Activated CD8-positive, alpha-beta T cell treated with anti-CD3 and anti-CD28 coated beads, Interleukin-2, amount 10 ng/mL, durations not matched to agents 7 days and 5 days (primary cell): ENCODE measurements at places on chromosomes 11 and 22. TPM values are rescaled to one million over a fixed set of nuclear protein-coding genes. Genes with fewer than 3 reads are reported as not detected.
A peak's percentile ranks its signal among the peaks of the same experiment; 100 is the strongest.

Gene OPCML
- total RNA-seq = not detected

Gene CFAP68
- 17.8 TPM for total RNA-seq

Gene PATE4
- total RNA-seq = not detected

Gene CCDC87
- 0.55 TPM for total RNA-seq

Gene KCNJ11
- total RNA-seq = 4.2 TPM

Gene TSPAN32
- total RNA-seq = 39.7 TPM

Gene MS4A7
- total RNA-seq = not detected

DNA sequence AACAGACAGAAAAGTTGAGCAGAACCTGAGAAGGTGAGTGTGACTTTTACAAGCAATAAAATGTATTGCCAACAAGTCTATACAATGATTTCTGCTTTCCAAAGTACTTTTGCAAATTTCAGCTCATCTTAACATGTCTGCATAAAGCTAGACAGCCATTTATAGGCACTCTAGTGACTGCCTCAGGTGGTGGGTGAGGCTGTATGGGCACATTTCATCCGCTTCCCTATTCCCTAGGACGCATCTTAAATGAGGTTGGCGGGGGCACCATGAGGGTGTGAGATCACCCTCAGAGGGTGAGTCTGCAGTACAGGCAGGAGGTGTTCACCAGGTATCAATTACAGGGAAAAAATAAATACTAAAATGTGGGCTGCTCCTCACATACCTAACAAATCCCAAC lies 110.1 kb downstream of the ETS1 start:
- DNase-seq = no peak

DNA sequence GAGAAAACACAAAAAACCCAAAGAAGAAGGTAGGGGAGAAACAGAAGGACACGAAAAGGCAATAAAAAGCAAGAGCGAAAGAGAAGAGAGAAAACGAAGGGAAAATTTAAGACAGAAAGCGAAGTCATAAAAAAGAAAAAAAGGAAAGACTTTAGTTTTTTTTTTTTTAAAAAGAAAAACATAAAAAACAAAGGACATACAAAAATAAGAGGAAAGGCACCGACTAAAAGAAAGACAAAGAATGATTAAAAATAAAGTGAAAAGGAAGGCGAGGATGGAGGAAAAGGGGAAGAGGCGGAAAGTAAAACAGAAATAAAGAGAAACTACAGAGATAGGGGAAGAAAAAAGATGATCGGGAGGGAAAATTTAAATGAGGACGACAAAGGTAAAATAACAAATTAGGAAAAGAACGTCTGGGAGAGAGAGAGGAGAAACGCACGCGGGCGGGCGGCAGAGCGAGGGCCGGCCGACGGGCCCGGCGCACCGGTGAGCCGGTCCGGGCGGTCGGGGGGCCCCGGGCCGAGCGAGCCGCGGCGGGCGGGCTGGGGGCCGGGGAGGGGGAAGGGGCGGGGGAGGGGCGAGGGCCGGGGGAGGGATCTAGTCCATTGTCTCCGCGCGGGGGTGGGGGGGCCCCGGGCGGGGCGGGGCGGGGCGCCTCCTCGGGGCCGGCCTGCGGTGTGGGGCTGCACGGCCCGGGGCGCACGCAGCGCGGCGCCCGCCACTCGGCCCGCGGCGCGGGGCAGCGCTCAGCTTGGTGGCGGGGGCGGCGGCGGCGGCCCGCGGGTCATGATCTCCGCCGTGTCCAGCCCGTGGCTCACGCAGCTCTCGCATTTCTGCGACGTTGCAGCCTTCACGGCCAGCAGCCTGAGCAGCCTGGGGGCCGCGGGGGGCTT lies at the start of gene TBX1:
Gene TBX1, plus strand, starts transcription at position 721 of the 893 bp plus-strand sequence. Its CDS starts 66 bp downstream, at position 787.
- no peak for DNase-seq

DNA sequence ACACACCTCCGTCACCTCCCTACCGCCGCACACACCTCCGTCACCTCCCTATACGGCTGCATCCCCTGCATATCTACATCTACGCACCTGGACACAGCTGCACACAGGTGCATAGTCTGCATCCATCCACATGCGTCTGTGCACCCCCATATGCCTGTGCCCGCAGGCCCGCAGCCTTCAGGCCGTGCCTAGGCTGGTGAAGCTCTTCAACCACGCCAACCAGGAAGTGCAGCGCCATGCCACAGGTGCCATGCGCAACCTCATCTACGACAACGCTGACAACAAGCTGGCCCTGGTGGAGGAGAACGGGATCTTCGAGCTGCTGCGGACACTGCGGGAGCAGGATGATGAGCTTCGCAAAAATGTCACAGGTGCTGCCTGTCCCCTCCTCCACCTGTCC lies 4.8 kb downstream of the PKP3 start:
- DNase-seq = no peak

DNA sequence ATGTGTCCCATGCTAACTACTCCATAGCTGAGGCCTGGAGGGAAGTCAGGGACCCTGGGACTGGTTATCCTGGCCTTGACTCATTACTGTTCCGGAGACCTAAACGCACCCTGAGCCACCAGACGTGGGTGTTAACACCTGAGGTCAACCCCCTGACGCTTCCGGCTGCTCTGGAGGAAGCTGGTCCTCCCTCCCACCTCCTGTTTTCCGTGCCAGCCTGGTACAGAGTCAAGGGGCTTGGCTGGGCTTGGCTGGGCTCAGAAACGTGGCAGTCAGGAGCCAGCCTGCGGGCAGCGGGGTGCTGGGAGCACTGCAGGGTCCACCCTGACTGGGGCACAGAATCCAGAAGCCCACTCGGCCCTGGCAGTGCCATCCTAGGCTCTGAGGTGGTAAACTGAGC lies 2.6 kb downstream of the TMPRSS4 start:
- DNase-seq = no peak

- no peak for DNase-seq
These were observed 691.6 kb downstream of the NTM start for GRCh38 chr11:132062031-132062430.

GRCh38 chr22:46471901-46472721 lies 65.3 kb downstream of the CELSR1 start:
- no peak for DNase-seq

DNA sequence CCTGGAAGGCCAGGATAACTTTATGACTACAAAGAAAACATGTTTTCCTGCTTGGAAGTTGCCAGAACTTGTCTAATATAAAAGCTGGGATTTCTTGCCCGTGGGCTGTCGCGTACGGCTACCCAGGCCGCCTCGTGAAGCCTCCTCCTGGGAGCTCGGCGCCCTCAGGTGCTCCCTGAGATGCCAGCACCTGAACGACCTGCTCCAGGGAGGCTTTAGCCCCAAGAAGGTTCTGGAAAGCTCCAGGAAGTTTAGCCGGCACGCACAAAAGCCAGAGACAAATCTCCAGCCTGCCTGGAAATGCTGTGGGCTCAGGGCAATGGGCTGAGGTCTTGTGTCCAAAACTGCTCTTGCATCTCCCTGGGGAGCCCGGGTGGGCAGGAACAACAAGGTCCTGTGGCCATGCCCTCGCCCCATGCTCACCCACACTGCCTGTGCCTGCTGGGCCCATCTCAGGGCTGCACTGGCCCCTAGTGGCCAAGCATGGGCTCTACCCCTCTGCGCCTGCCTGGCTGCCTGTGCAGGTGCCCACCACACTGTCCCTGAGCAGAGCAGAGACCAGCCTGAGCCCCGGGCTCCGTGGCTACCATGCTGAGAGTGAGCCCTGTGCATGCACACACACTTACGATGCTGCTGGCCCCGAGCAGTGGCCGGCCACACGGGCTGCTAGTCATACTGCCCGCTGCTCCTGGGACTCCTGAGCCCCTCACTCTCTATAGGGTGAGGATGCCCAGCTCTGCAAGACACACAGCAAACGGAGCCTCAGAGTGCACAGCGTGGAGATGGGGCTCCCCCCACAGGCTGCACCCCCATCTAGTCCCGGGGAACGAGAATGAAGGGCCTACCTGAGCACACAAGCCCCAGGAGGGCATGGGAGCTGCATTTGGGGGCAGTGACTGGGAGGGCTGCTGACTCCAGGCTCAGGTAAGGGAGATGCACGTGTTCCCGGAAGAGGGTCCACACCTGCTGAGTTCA lies 4.9 kb upstream of the CELSR1 start:
- peak; percentile 76 for DNase-seq

DNA sequence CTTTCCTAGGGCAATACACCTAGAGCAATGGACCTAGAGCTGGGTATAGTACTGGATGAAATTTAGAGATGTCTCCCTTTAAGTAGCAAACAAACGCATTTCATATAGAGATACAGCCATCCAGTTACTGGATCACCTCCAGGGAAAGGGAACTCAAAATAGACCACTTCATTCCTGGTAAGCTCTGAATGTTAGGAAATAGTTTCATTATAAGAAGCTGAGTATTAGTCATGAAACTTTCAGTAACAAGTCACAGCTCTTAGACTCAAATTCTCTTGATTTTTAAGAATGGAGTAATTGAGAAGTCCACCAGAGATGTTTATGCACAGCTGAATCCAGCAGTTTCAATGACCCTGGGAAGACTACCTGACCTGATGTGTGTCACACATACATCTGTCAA lies 221.9 kb downstream of the FAM76B start:
- no peak for DNase-seq

DNA sequence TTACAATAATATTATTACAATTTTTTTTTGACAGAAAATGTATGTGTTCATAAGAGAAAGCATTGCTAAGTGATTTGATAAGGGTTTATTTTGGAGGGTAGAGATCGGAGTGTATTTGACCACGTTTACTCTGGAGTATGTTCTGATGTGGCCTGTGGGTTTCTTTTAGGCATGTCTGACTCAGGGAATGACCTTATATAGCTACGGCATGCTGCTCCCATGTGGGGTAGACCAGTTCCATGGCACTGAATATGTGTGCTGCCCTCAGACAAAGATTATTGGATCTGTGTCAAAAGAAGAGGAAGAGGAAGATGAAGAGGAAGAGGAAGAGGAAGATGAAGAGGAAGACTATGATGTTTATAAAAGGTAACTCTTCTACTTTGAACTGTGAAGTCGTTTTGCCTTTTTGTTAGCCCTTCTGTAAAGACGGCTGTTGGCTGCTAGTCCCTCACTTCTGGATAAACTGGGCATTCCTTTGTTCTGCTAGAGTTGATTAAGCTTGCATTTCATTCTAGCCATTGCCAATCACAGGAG lies 38.1 kb upstream of the ST14 start:
- peak; percentile 39 for DNase-seq

DNA sequence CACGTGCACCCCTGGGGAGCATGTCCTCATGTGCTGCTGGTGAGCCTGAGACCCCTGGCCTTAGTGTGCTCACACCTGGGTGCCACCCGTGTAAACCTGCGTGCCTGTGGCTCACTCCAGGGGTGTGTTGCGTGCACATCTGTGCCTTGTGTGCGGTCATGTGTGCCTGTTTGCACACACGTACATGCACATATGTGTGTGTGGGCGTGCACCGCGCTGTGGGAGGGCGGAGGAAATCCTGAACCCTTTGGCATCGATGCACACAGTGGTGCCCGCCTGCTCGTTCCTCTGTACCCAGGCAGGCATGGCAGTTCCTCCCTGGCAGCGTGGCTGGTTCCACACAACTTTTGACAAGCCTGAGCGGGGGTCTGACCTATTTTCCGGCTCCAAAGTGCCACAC lies 1181.9 kb downstream of the BRD1 start:
- no peak for DNase-seq

- DNase-seq = no peak
These were observed 79.5 kb downstream of the GAB2 start for GRCh38 chr11:78338138-78338537.

DNA sequence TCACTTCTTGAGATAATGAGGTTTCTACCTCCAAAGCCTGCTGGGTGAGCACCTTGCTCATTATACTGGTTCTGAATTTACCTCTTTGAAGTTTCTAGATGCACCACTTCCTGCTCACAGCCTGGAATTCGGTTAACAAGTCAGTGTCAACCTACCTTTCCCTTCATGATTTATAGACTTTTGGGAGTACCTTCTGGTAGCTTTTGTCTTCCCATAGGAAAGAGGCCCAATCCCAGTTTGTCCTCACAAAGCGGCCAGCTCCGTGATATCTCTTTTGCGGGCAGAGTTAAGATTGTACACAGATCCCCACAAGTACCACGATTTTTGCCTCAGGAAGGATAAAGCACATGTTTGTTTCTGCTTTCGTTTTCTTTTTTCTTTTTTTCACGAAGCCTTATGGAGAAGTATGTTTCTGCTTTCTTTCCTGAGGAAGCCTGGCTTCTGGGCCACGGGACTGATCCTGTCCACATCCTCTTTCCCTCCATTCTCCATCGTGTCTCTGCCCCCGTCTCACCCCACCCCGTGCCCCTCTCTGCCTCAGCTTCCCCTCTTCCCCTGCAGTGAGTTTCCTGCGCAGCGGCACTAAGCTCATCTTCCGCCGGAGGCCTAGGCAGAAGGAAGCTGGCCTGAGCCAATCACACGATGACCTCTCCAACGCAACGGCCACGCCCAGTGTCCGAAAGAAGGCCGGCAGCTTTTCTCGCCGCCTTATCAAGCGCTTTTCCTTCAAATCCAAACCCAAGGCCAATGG lies 5.7 kb upstream of the HINFP start:
- peak; percentile 59 for DNase-seq
